Dermis blood vessel endothelial cell (primary cell): ENCODE measurements at places on chromosomes 6 and 20.
A peak's percentile ranks its signal among the peaks of the same experiment; 100 is the strongest.

GRCh38 chr6:140833408-140833807 lies 1299.3 kb upstream of the GJE1 start:
- DNase-seq, result no peak

DNA sequence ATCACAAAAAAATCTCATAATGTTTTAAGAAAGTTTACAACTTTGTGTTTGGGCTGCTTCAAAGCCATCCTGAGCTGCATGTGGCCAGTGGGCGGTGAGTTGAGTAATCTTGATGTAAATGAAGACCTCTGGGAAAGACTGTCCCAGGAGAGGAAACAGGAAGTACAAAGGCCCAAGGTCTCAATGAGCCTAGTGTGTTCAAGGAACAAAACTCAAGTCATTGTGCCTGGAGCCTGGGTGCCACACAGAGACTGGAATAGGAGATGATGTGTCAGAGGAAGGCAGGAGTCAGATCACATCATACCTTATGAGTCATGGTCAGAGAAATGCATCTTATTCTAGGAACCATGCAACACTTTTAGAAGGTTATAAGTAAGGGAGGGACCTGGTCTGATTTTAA lies 51.5 kb downstream of the COL19A1 start:
- no peak for DNase-seq

DNA sequence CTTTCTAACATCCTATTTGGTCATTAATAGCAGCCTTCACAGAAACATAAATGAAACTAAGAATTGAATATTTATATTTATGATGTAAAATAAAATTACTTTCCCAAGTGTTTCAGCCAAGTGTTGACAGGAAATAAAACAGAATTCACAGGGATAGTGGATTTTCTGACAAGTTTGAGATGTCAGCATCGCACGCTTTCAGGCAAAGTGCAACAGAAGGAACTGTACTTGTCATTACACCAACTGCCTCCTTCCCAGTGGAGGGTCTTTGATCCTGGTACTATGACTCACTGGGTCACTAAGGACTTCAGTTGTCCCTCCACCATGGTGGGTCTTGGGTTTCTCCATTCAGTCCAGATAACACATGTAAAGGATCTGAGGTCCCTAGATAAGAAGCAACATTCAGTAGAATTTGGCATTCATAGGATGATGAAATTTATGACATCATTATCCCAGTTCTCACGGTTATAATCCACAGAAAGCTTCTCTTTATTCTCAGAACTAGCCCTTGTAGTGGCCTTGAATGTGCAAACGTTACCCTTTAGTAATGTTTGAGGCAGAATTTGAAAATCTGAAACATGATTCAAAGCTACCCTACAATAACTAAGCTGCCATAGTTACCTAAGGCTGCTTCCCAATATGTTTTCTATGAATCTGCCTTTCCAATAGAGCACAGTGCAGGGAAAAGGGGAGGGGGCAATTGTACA lies 3.8 kb upstream of the TNFAIP3 start:
- DNase-seq, result no peak

- peak; percentile 67 for DNase-seq
Measured at GRCh38 chr20:346640-347316, at the start of gene NRSN2. TSS of gene NRSN2 (plus strand) at chr20:347111. CDS start at chr20:349644, 2,533 bp downstream.

DNA sequence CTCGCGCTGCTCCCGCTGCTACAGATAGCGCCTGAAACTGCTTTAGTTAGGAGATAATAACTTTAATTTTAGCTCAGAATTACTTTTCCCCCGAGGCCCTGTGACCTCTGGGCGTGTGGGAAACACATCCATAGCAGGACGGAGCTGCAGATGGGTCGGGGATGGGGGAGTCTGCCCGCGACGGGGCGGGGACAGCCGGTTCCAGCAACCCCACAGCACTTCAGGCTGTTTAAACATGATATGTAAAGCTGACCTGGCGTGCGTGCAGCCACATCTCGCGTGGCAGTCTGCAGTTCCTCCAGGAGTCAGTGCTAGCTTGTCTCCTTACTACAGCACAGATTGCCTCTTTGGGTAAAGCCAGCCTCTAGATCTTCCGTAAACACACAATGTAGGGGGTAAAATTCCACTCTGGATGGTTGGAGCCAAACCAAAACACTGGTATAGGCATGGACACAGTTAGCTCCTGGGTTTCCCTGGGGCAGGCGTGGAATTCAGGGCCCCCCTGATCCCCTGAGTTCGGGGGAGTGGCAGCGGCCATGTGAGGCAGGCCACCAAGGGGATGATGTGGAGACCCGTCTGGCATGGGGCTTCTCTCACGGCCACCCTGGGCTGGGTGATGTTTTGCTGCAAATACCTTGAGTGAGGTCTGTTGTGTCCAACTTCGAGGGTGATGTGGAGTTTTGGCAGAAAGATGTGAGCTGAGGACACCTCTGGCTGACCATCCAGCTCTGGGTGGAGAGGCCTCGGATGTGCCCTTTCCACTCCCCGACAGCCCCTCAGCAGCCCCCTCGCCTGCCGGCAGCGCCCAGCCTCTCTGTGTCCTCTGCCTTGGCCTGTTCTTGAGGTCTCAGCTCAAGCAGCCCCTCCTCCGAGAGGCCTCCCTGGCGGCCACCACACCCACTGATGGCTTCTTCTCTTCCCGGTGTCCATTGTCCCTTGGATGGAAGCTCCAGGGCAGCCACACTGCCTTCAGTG lies 214.5 kb downstream of the TAF4 start:
- no peak for DNase-seq

DNA sequence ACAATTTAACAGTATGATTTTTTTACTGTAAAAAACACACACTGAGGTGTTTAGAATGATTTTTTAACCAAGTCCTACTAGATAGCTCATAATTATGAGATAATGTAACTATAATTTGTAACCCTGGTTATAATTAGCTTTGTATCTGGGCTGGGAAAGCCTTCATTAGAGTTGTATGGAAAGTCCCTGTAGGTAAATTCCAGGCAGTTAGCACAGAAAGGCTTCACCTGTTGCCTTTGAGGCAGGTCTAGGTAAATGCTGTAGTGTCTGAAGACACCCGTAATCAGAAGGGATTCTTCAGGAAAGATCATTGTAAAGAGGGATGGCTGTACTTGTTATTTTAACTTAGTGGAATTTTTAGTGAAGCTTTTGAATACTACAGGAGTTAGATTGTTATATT lies 1.9 kb downstream of the TMEM200A start:
- no peak for DNase-seq

DNA sequence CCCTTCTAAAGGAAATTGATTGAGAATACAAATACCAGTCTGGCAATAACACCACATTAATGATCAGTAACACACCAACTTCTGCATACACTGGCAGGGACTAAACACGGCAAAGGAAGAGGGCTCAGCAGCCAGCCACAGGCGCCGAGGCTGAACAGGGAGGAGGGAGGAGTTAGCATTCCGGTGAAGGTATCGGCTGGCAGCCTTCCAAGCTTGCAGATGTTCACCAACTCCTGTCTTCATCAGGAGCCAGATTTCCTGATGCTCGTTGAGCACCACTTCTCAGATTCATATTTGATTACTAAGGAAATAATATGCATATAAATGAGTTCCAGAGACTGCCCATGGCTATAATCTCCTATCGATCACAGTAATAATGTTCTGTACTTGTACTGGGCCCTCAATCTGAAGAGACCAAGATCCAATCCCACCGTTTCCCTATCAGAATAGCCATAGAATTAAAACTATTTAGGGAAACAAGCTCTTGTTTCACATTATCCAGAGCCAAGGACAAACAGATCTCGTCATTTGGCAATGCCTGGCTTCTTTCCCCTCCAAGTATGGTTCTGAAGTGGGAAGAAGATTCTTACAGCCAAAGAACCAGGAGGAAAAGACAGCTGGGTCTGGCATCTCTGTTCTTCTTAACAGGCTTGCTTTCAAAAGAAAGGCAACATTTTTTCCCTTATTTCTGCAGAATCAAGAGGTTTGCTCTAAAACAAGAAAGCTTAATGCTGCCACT lies 42.2 kb downstream of the GFOD1 start:
- DNase-seq, result peak; percentile 86

DNA sequence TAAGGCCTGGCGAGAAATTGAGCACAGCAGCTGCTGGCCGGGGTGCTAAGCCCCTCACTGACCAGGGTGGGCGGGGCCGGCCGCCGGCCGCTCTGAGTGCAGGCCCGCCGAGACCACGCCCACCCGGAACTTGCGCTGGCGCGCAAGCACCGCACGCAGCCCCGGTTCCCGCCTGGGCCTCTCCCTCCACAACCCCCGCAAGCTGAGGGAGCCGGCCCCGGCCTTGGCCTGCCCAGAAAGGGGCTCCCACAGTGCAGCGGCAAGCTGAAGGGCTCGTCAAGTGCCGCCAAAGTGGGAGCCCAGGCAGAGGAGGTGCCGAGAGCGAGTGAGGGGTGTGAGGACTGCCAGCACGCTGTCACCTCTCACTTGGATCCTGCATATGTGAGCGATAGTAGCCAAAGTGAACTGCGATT lies 251.2 kb downstream of the GJA1 start:
- no peak for DNase-seq

- peak; percentile 11 for DNase-seq
Measured at GRCh38 chr6:29723666-29724588, 693 bp downstream of the HLA-F start.

GRCh38 chr20:17531665-17532025 lies 466 bp upstream of the BFSP1 start:
- no peak for DNase-seq

DNA sequence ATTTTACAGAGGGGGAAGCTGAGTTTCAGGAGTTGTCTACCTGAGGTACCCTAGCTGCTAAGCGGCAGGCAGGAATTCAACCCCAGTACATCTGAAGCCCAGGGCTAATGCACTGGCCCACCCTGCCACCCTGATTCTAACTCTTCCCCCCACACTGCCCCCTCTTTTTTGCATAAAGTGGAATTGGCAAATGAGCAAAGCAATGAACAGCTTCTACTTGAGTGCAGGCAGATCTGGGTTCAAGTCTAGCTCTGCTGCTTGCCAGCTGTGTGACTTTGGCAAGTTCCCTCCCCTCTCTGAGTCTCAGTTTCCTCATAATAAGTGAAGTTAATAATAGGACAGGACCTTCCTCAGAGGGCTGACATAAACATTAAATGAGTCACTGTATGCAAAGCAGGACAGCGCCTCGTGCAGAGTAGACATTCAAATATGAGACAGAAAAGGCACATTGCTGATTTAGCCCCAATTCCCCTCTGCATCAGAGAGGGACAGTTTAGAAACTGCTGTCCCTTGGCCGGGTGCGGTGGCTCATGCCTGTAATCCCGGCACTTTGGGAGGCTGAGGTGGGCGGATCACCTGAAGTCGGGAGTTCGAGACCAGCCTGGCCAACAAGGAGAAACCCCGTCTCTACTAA lies 4.7 kb downstream of the ADA start:
- DNase-seq, result peak; percentile 73

GRCh38 chr6:126033696-126034095 lies 47.4 kb downstream of the TRMT11 start:
- DNase-seq, result peak; percentile 85
